Small intestine (tissue), 16 donors: ENCODE measurements at places on chromosomes 5 and 9. TPM values are rescaled to one million over a fixed set of nuclear protein-coding genes. Genes with fewer than 3 reads are reported as not detected.
A peak's percentile ranks its signal among the peaks of the same experiment; 100 is the strongest.

DNA sequence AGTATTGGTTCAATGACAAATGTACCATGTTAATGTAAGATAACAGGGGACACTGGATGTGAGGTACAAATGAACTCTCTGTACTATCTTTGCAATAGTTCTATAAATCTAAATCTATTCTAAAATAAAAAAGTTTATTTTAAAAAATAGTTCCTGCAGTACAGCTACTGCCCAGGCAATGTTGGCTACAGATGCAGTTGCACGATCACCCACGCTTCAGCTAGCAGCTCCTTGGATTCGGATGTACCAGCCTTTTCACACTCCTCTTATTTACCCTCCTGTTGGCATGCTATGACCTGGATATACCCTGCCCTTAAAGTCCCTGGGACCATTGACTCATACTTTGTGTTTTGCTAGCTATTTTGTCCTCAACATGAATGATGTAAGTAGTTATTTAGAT lies 185.4 kb upstream of the SMARCA2 start:
- H3K27me3 ChIP-seq = no peaks in the 10 kb centered on the region
- DNase-seq = no peak

- no peak overlapping the region for H3K4me3 ChIP-seq
- DNase-seq = no peak
- H3K27me3 ChIP-seq = no peaks in the 10 kb centered on the region
- H3K27ac ChIP-seq = no peak overlapping the region
- no peaks in the 10 kb centered on the region for H3K36me3 ChIP-seq
Measured at GRCh38 chr9:106291786-106292185, 571.2 kb upstream of the ZNF462 start.

GRCh38 chr9:111176511-111176910 lies 138.2 kb upstream of the LPAR1 start:
- no peaks in the 10 kb centered on the region for H3K36me3 ChIP-seq
- no peak overlapping the region for H3K27ac ChIP-seq
- no peak overlapping the region for H3K4me3 ChIP-seq
- DNase-seq = no peak

- peak overlapping the region; percentile 96 for H3K27ac ChIP-seq
- H3K4me3 ChIP-seq = peak overlapping the region; percentile 86
- H3K36me3 ChIP-seq = no peaks in the 10 kb centered on the region
- no peaks in the 10 kb centered on the region for H3K27me3 ChIP-seq
- no peak for DNase-seq
- H3K4me1 ChIP-seq = peaks cover 2% of the 10 kb centered on the region
Measured at GRCh38 chr5:56814361-56814962, 887 bp upstream of the MAP3K1 start.

DNA sequence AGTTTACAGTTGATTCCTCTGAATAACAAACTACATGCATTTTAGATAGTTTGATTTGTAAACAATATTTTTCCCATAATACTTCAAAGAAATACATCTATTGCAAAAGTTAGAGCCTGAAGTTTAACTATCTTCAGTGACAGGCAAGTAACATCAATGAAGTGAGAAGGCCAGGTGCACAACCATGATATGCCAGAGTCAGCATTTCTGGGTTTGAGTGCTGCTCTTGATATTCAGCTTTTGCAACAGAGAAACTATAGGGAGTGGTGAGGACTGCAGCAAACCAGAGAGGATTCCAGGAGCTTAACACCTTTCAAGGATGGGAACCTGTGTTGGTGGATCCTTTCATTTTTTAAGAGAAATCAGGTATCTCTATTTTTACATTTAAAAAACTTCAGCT lies 79.4 kb upstream of the RASEF start:
- no peaks in the 10 kb centered on the region for H3K4me1 ChIP-seq
- no peak overlapping the region for H3K27ac ChIP-seq
- H3K4me3 ChIP-seq = no peak overlapping the region
- H3K36me3 ChIP-seq = no peaks in the 10 kb centered on the region
- no peaks in the 10 kb centered on the region for H3K27me3 ChIP-seq

DNA sequence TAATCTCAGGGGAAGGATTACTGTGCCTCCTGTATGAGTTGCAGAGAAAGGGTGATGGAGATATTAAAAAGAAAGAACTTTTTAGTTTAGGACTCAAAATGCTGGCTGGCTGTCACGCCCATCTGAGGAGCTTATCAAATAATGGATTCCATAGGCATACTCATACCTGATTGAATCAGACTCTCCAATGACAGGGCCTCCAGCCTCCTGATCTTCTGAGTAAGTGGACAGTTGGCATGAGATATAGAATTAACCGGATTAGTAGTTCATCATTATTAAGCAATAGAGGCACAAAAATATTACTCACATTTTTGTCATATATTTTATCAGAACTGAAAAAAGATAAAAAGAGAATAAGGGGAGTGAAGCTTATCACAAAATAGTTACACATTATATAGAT lies 157.0 kb upstream of the RASA1 start:
- H3K27ac ChIP-seq = no peak overlapping the region
- no peaks in the 10 kb centered on the region for H3K36me3 ChIP-seq
- DNase-seq = no peak

DNA sequence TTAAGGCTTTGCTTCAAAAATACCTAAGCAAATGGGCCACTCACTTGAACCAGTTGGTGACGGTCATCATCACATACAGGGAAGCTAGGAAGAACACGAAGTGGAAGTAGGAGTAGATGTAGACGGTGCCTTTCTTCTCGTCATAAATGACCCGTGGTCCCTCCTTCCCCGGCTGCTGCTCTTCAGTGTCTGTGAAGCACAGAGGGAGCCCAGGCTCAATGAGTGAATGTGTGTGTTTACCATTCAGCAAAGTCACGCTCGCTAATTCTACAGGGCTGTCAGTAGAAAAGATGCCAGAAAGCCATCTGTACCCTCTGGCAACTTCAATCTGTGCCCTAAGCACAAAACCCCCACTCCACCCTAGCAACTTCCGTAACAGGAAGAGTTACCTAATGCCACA lies 109.8 kb downstream of the SERINC5 start:
- no peak overlapping the region for H3K4me3 ChIP-seq
- no peak for DNase-seq
- no peak overlapping the region for H3K27ac ChIP-seq
- H3K4me1 ChIP-seq = peaks cover 2% of the 10 kb centered on the region
- peaks cover 56% of the 10 kb centered on the region for H3K36me3 ChIP-seq
- H3K27me3 ChIP-seq = no peaks in the 10 kb centered on the region

DNA sequence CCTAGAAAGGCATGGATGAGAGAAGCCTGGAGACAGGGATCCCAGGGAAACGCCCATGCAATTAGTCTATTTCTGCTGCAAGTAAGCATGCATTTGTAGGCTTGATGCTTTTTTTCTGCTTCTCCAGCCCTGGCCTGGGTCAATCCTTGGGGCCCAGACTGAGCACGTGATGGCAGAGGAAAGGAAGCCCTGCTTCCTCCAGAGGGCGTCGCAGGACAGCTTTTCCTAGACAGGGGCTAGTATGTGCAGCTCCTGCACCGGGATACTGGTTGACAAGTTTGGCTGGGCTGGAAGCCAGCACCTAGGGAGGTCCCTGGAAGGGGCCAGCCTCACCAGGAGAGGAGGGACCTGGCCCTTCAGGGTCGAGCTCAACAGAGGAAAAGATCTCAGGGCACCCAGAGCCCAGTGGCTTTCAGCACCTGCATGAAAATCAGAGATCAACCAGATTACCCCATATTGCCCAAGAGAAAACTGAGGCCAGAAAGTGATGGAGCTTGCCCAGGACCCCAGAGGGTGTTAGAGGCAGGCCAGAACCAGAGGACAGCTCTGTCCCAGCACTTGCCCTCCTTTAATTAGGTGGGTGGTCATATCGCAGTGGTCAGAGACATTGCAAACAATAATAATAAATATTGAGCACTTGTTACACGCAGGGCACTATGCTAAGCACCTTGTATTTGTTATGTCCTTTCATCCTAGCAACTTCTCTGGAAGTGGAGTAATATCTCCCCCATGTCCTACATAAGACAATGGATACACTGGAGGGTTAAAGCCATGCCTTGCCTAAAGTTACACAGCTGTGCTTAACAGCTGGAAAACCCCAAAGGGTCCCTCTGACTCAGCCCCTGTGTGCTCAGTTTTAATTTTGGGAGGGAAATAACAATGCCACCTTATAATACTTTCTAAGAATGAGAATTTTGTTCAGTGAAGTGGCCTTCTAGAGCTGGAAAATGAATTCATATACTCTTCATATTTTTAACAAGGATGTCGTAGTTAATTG lies 67.1 kb downstream of the KLF4 start:
- no peak overlapping the region for H3K27ac ChIP-seq
- H3K36me3 ChIP-seq = peaks cover 2% of the 10 kb centered on the region
- H3K4me3 ChIP-seq = no peak overlapping the region
- peaks cover 8% of the 10 kb centered on the region for H3K4me1 ChIP-seq

DNA sequence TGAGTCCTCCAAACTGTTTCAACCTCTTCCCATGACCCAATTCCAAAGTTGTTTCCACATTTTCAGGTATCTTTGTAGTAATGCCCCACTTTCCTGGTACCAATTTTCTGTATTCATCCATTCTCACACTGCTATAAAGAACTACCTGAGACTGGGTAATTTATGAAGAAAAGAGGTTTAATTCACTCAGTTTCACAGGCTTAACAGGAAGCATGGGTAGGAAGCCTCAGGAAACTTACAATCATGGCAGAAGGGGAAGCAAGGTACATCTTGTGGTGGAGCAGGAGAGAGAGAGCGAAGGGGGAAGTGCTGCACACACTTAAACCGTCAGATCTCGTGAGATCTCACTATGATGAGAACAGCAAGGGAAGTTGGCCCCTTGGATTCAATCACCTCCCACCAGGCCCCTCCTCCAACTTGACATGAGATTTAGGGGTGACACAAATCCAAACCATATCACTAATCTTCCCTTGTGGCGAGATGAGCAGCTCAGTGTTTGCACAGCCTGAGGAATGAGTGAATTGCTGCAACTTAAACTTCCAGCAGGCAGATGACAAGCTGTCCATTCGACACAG lies 42.9 kb downstream of the TRIP13 start:
- no peak overlapping the region for H3K4me3 ChIP-seq
- no peak for DNase-seq
- H3K27ac ChIP-seq = no peak overlapping the region
- no peaks in the 10 kb centered on the region for H3K4me1 ChIP-seq
- no peaks in the 10 kb centered on the region for H3K36me3 ChIP-seq

DNA sequence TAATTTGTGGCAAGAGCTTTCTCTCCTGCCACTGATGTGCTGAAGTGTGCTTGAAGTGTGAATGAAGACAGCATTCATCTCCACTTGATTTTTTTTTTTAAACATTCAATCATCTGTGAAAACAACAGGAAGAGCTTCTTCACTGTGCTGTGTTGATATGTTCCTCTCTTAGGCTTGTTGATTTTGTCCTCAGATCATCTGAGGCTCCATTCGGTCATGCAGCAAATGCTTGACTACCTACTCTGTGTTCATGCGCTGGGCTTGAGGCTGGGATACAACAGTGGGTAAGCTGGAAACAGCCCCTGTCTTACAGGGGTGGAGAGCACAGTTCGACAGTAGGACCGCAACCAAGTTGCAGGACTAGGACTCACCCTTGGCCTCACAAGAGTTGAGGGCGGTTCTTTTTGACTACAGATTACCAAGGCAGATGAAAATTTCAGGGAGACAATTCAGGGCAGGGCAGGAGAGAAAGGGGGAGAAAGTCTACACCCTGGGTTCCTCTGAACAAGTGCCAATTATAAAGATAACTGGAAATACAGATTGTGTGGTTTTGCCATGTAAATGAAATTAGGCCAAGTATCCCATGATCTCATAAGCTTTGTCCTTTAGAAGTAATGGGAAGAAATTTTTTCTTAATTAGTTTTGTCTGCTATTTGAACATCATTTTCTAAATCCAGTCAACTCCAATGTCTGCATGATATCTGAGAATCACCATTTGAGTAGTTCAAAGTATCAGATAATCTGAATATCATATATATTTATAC lies 31.0 kb upstream of the F2R start:
- H3K4me3 ChIP-seq = no peak overlapping the region
- peak; percentile 26 for DNase-seq
- peak overlapping the region; percentile 51 for H3K27ac ChIP-seq

- H3K4me3 ChIP-seq = no peak overlapping the region
- H3K36me3 ChIP-seq = no peaks in the 10 kb centered on the region
- no peaks in the 10 kb centered on the region for H3K4me1 ChIP-seq
- no peaks in the 10 kb centered on the region for H3K27me3 ChIP-seq
- no peak overlapping the region for H3K27ac ChIP-seq
Measured at GRCh38 chr5:139810341-139811273, 15.0 kb downstream of the PSD2 start.

- no peaks in the 10 kb centered on the region for H3K36me3 ChIP-seq
- H3K4me3 ChIP-seq = peak within 1 kb of the TSS; percentile 18
- no peak within 1 kb of the TSS for H3K27ac ChIP-seq
- DNase-seq = no peak
Measured at GRCh38 chr9:136977223-136977622, at the start of gene PTGDS. TSS of gene PTGDS (plus strand) at chr9:136977504. CDS start at chr9:136977579, 75 bp downstream.

DNA sequence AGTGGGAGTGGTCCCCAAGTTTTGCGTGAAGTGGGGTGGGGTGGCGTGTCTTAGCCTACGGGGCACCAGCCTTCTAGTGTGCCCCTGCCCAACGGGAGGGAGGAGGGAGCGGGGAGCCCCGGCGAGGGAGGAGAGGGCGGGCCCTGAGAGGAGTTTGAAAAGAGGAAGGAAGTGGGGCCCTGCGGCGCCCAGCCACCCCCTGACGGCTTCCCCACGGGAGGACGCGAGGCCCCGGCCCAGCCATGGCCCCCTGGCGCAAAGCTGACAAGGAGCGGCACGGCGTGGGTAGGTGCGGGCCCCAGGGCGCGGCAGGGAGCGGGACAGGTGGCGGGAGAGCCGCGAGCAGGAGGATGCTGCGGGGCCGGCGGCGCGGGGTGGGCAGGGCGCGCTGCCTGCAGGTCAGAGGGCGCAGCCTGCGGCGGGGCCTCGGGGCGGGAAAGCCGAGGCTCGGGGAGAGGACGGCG lies at the start of gene DOCK2:
DOCK2 (plus strand) TSS at position 191 of the 464 bp plus-strand sequence; CDS start at position 243, 52 bp downstream.
- peak within 1 kb of the TSS; percentile 61 for H3K27ac ChIP-seq
- H3K4me1 ChIP-seq = no peaks in the 10 kb centered on the region
- no peak for DNase-seq
- H3K27me3 ChIP-seq = peaks cover 21% of the 10 kb centered on the region
- H3K4me3 ChIP-seq = no peak within 1 kb of the TSS
- no peaks in the 10 kb centered on the region for H3K36me3 ChIP-seq

GRCh38 chr5:26026044-26026443 lies 1012.3 kb downstream of the CDH9 start:
- no peak for DNase-seq
- no peaks in the 10 kb centered on the region for H3K4me1 ChIP-seq
- H3K27ac ChIP-seq = no peak overlapping the region
- no peaks in the 10 kb centered on the region for H3K27me3 ChIP-seq
- H3K4me3 ChIP-seq = no peak overlapping the region

The ANKRD18B gene
- polyA plus RNA-seq = 0.13 TPM

The IRX2 gene
- polyA plus RNA-seq = not detected

The ANKRD31 gene
- 0.06 TPM for polyA plus RNA-seq

The PCDH1 gene
- 15.9 TPM for polyA plus RNA-seq

The CORO2A gene
- polyA plus RNA-seq = 57.0 TPM

The RANBP17 gene
- 6.1 TPM for polyA plus RNA-seq

The STING1 gene
- polyA plus RNA-seq = 2.2 TPM

The TRIM36 gene
- polyA plus RNA-seq = 22.1 TPM
